ENCODE measurements at places on chromosomes 5 and 9. TPM values are rescaled to one million over a fixed set of nuclear protein-coding genes. Genes with fewer than 3 reads are reported as not detected.

ITGA2 gene
- total RNA-seq, result 26.1 TPM

IL4 gene
- not detected for total RNA-seq

DRD1 gene
- 0.21 TPM for total RNA-seq

PCDHAC2 gene
- 4.6 TPM for total RNA-seq

FAM163B gene
- total RNA-seq, result not detected

PCDHA13 gene
- 0.31 TPM for total RNA-seq

BTNL9 gene
- total RNA-seq, result 5.8 TPM

SPTAN1 gene
- 335 TPM for total RNA-seq

SH3TC2 gene
- 5.1 TPM for total RNA-seq

PRXL2C gene
- total RNA-seq, result 23.1 TPM

TAF11L10 gene
- not detected for total RNA-seq

SKIC3 gene
- 153 TPM for total RNA-seq

TDRD7 gene
- 10.4 TPM for total RNA-seq

SLC34A3 gene
- not detected for total RNA-seq

HRCT1 gene
- total RNA-seq, result not detected

RELL2 gene
- 0.82 TPM for total RNA-seq

UBE2QL1 gene
- total RNA-seq, result 2.3 TPM

PCDHB7 gene
- total RNA-seq, result 3.3 TPM

AMBP gene
- not detected for total RNA-seq

PRDM9 gene
- not detected for total RNA-seq

ROR2 gene
- 14.0 TPM for total RNA-seq

STPG3 gene
- not detected for total RNA-seq

PCDHB4 gene
- total RNA-seq, result 4.0 TPM

Data from tongue (tissue), 3 donors.